SJCRH30 (cell line): ENCODE measurements at places on chromosomes 16 and 17.

GRCh38 chr17:50297407-50297865 lies 23.2 kb downstream of the TMEM92 start:
- DNase-seq, result peak; percentile 72

- DNase-seq, result no peak
Observed at GRCh38 chr16:82628711-82629110, 1.9 kb downstream of the CDH13 start.

DNA sequence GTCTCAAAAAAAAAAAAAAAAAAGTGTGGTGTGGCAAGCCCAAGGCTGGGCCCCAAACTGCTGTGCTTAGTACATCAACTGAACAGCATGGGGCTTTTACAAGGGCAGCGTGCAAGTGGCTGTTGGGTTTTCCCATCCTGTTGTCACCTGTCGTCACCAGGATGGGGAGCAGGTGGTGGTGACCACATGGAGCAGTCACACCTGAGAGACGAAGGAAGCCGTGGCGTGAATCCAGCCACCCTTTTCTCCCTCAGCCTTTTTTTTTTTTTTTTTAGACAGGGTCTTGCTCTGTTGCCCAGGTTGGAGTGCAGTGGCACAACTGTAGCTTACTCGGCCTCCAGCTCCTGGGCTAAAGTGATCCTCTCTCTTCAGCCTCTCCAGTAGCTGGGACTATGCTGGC lies 4.1 kb upstream of the MRPL58 start:
- DNase-seq, result no peak

- peak; percentile 50 for DNase-seq
Observed at GRCh38 chr16:23435500-23435899, 17.5 kb downstream of the COG7 start.

- no peak for DNase-seq
Observed at GRCh38 chr16:49021136-49021535, 260.5 kb downstream of the CBLN1 start.

DNA sequence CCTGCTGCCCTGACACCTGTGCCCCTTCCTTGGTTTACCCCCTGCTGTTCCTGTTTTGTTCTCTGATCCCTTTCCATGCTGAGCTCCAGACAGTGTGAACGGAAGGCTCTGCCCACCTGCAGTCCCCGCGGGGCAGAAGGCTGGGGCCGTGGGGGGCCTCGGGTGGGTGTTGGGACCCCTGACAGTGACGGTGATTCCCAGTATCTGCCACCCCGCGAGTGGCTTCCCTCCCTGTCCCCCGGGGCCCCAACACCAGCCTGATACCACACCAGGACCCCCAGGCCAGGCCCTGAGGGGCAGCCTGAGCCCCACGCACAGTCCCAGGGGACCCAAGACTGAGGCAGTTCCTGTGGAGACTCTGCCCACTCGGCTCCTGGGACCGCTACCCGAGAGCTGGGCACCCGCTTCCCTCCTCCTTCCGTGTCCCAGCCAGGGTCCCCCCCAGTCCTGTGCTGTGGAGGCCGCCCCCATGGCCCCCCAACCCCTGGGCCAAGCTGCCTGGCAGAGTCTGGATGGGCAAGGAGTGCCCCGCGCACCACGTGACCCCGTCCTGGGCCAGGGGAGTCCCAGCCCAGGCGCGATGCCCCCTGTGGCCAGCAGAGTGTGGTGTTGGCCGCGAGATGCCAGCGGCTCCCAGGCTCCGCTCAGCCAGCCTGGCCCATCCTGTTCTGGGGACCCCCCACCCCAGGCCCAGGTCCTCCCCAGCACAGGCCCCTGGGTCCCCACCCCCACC lies 10.0 kb upstream of the C1QTNF8 start:
- DNase-seq, result peak; percentile 74

- no peak for DNase-seq
Observed at GRCh38 chr16:9612267-9612666, 520.8 kb downstream of the HAPSTR1 start.

DNA sequence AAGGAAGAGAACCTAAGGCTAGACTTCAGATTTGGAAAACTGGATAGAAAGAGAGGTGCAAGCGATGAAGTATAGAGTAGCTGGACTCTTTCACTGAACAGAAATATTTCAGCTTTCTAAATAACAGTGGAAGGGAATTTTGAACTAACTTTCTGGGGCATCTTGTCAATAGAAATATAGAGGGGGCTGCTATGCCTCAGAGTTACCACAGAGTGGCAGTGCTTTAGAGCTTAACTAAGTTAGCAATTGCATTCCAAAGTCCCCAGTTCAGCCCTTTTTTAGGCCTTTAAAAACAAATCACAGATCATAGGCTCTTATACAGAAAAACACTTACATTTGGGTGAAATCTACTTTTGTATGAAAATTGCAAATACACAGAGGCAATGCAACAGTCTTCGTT lies 154.2 kb upstream of the CDH8 start:
- DNase-seq, result no peak

GRCh38 chr17:45311760-45312476 lies 4.9 kb downstream of the MAP3K14 start:
- no peak for DNase-seq

DNA sequence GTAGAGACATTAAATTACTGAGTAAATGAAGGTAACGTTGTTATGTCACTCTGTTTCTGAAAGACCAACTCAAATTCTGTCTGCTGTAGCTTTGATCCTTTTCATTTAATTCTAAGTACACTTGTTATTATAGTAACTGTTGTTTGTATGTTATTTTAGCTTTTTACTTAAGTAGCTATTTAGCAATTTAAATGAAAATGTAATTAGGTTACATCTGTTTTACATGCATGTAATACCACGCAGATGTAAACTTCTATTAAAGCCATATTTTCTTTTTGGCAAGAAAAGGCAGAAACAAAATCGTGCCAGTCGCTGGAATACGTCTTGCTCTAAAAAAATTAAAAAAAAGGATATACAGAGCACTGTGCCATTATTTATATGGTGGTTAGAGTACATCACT lies 282.8 kb downstream of the FTO start:
- no peak for DNase-seq

DNA sequence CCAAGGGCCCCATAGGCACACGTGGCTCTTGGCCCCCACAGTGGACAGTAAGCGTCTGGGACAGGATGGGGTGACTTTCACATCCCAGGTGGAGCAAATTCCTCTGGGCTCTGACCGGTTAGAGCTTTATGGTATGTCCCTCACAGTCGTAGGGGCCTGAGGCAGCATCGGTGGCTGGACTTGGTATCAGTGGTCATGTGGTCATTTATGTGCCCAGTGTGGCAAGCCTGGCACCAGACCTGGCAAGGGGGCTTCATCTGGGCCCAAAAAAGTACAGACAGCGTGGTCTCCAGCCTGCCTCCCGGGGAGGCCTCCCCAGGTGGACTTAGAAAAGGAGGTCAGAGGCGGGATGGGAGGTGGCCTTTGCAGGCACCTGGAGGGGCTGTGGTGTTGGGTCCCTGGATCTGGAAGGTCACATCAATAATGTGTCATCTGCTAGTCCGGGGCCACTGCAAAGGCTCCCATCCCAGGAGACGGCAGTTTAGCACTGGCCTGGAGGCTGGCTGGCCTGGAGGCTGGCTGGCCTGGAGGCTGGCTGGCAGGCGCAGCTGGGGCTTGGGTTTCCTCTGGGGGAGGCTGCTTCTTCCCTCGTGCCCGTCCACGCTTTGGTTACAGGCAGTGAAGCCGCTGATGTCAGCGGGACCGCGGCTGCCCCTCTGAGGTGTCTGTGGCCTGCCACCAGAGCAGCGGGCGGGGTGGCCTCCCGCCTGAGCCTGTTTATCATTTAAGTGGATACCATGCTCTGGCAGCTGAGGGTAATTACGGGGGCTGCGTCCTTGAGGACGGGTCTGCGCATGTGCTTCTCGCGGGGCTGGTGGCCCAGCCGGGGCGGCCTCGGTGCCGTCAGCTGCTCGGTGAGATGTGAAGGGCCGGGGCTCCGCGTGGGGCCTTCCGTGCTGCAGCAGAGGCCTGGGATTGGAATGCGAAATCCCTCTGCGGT lies 20.7 kb upstream of the CBX4 start:
- DNase-seq, result peak; percentile 89

GRCh38 chr16:85819245-85819644 lies 19.8 kb downstream of the COX4I1 start:
- peak; percentile 85 for DNase-seq

DNA sequence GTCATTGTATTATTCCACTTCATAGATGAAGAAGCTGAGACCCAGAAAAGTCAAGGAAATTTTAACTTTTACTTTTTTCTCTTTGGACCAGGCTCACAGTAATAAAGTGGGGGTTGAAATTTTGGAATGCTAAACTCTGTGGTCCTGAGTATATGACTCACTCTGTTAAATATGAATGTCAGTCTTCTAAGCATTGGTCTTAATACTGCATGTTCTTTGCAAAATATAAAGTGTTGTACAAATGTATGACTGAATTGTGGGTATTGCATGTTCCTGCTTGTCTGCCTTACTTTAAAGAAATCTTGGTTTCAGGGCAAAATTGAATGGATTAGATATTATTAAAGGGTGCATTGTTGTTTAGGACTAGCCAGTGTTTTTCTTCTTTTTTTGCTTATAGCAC lies 950.8 kb upstream of the GOT2 start:
- no peak for DNase-seq

DNA sequence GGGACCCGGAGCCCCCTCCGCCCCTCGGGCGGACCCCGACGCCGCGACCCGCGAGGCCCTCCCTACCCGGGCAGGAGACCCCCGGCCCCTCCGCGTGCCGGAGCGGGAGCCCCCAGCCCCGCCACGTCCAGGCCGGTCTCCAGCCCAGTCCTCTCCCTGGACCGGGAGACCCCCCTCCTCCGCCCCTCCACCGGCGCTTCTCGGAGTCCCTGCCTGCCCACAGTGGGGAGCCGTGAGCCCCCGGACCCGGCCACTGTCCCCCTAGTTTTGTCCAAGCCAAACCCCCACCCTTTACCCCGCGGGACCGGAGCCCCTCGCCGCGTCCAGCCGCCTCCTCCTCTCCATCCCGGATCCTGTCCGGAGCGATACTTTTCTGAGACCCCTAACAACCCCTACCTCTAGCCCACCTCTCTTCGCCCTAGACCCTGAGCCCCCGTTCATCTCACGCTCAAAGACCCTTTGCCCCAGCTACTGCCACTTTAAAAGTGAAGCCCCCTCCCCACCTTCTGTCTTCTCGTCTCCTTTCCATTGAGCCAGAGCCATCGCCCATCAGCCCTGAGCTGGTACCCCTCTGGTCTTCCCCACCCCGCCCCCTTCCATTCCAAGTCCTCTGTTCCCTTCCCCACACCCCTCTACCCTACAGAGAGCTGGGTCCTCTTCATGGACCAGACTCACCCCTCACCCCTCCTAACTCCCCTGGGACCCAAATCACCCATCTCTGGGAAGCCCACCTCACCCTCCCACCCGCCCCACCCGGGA lies 1.0 kb downstream of the NECAB2 start:
- DNase-seq, result no peak

DNA sequence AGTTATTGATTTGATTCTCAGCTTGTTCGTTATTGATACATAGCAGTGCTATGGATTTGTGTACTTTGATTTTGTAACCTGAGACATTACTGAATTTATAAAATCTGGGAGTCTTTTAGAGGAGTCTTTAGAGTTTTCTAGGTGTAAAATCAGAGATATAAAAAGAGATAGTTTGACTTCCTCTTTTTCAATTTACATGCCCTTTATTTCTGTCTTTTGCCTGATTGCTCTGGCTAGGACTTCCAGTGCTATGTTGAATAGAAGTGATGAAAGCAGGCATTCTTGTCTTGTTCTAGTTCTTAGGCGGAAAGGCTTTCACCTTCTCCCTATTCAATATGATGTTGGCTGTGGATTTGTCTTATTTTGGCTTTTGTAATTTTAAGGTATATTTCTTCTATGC lies 106.2 kb downstream of the PHKB start:
- no peak for DNase-seq

- no peak for DNase-seq
Observed at GRCh38 chr16:89380681-89381080, 109.7 kb downstream of the ANKRD11 start.

DNA sequence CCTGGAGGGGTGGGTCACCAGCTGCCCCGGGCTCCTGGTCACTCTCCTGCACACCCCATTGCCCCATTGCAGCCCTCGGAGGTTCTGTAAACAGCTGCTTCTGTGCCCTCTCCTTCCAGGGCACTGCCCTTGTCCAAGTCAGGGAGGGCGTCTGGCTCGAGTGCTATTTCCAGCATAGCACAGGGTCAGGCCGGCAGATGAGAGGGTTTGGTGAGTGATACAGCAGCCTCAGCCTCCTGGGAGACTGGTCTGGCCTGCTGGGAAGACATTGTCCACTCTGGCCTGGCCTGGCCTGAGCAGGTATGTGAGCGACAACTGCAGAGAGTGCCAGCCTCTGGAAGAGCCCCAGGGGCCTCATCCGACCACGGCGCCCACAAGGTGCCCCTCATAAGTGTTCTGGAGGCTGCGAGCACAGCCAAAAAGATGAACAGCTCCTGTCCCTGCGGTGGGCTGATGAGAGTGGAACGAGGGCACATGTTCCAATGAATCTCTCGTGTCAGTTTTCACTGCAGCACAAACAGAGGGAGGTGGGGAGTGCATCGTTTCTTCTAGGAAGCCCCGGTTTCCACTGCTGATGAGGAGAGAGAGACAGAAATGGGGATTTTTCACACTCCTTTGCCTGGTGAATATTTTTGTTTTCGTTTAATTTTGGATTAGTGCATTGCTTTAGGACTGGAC lies 105.8 kb upstream of the SDK2 start:
- DNase-seq, result no peak

DNA sequence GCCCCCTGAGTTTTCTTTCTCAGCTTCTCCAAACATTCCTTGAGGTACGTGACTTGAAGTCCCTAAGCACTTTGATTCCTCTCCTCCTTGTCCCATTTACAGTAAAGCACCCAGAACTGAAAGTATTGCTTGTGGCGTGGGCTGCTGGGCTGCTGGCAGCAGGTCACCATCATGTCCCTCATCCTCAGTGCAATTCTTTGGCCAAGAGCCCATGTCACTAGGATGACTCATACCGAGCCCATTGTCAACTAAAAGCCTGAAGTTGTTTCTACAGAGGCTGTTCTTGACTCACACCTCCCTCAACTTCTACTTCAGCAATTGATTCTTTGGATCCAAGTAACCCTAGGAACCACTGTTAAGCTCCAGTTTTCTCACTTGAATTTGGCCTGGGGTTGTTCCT lies 54.3 kb downstream of the KPNA2 start:
- peak; percentile 37 for DNase-seq

DNA sequence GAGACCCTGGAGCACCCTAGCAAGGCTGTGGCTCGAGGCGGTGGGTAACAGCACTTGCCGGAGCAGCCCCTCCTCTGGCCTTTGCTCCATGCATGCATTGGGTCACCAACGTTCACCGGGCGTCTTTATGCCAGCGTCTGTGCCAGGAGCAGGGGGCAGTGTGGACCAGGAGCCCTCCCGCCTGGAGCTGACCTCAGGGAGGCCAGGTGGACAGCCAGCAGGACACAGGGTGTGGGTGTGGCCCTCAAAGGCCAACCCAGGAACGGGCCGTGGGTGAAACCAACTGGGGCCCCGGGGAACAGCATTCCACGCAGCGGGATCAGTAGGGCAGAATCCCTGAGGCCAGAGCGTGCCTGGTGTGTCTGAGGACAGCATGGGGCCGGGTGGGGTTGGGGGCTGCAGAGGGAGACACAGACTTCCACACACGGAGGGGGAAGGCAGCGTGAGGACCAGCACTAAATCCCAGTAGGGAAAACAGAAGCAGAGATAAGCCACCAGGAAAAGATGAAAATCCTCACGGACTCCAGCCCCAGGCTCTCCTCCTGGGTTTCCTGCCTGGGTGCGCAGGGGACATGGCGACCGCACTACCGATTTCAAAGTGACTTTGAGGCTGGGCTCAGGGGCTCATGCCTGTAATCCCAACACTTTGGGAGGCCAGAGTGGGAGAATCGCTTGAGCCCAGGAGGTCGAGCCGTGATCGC lies 2.9 kb upstream of the CD7 start:
- no peak for DNase-seq

GRCh38 chr16:27318392-27319256 lies 4.8 kb downstream of the IL4R start:
- no peak for DNase-seq
